ENCODE measurements at places on chromosomes 4 and X. TPM values are rescaled to one million over a fixed set of nuclear protein-coding genes. Genes with fewer than 3 reads are reported as not detected.

Gene ERVMER34-1
- not detected for total RNA-seq

Gene ANXA3
- not detected for total RNA-seq

Gene ENPEP
- total RNA-seq, result not detected

Gene PRRG3
- not detected for total RNA-seq

Gene CXCL8
- total RNA-seq, result 19.6 TPM

GRCh38 chr4:2619459-2619858 lies 83.0 kb downstream of the FAM193A start:
- no peaks in the 10 kb centered on the region for H3K27me3 ChIP-seq
- peaks cover 5% of the 10 kb centered on the region for H3K4me1 ChIP-seq
- no peak overlapping the region for H3K4me3 ChIP-seq

GRCh38 chrX:139538907-139539790 lies 8.6 kb downstream of the F9 start:
- H3K36me3 ChIP-seq, result no peaks in the 10 kb centered on the region
- no peaks in the 10 kb centered on the region for H3K4me1 ChIP-seq
- no peaks in the 10 kb centered on the region for H3K27me3 ChIP-seq
- no peak overlapping the region for H3K27ac ChIP-seq
- DNase-seq, result no peak
- H3K4me3 ChIP-seq, result no peak overlapping the region

DNA sequence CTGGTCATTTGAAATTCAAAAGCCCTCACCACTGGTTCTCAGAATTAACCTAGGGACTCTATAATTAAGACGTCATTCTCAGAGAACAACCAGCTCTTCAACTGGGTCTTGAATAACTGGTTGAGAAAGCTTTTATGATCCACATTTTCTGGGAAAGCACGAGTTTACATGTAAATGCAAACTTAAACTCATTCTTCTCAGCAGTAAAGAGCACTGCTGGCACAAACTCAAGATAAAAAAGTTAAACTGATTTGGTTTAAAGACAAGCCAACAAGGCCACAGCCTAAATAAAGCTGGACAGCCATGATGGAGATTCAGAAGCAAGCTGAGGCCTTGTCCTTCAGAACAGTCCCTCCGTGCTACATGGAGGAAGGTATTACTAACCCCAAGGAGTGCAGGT lies 13.2 kb downstream of the BST1 start:
- H3K4me3 ChIP-seq, result no peak overlapping the region
- no peaks in the 10 kb centered on the region for H3K36me3 ChIP-seq
- H3K27me3 ChIP-seq, result no peaks in the 10 kb centered on the region
- DNase-seq, result no peak
- no peak overlapping the region for H3K27ac ChIP-seq

- H3K36me3 ChIP-seq, result no peaks in the 10 kb centered on the region
- H3K4me3 ChIP-seq, result no peak overlapping the region
- peaks cover 2% of the 10 kb centered on the region for H3K27me3 ChIP-seq
- H3K27ac ChIP-seq, result no peak overlapping the region
- DNase-seq, result no peak
Measured at GRCh38 chr4:155722816-155723499, 35.9 kb upstream of the GUCY1B1 start.

GRCh38 chr4:182897601-182898478 lies 19.3 kb downstream of the DCTD start:
- H3K4me3 ChIP-seq, result no peak overlapping the region
- peaks cover 2% of the 10 kb centered on the region for H3K4me1 ChIP-seq
- H3K27ac ChIP-seq, result no peak overlapping the region
- no peaks in the 10 kb centered on the region for H3K27me3 ChIP-seq
- H3K36me3 ChIP-seq, result peaks cover 71% of the 10 kb centered on the region

- no peak overlapping the region for H3K4me3 ChIP-seq
- H3K27me3 ChIP-seq, result peaks cover 6% of the 10 kb centered on the region
- peaks cover 13% of the 10 kb centered on the region for H3K4me1 ChIP-seq
- no peaks in the 10 kb centered on the region for H3K36me3 ChIP-seq
Measured at GRCh38 chrX:56228914-56229313, 3.2 kb upstream of the KLF8 start.

GRCh38 chr4:61210186-61210939 lies 10.2 kb downstream of the ADGRL3 start:
- H3K27me3 ChIP-seq, result no peaks in the 10 kb centered on the region
- no peak overlapping the region for H3K27ac ChIP-seq
- H3K36me3 ChIP-seq, result no peaks in the 10 kb centered on the region
